ELF-1 (cell line): ENCODE measurements at places on chromosomes 16 and 17.
A peak's percentile ranks its signal among the peaks of the same experiment; 100 is the strongest.

- DNase-seq: peak; percentile 85
Measured at GRCh38 chr17:53607475-53607874, 215.3 kb upstream of the KIF2B start.

GRCh38 chr16:14641926-14642325, 9.2 kb downstream of the BFAR start:
- DNase-seq: no peak

GRCh38 chr17:78237401-78238012, 6.1 kb downstream of the TMEM235 start:
- no peak for DNase-seq

DNA sequence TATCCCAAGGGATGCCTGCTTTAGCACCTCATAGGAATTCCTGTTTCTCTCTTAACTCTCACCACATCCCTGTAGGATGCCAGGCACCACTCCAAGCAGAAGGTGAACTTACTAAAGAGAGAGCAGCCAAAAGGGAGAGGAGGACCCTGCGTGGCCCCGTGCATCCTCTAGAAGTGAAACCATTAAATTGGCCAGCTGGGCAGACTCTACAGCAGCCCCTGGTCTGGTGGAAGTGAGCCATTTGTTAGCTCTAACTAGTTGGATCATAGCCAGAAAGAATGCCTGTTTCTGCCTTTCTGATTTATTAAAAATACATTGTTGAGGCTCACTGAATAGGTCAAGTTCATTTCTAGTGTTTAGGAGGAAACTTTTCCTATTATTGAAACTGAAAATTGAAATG, 22.3 kb downstream of the TMEM11 start:
- DNase-seq: no peak

DNA sequence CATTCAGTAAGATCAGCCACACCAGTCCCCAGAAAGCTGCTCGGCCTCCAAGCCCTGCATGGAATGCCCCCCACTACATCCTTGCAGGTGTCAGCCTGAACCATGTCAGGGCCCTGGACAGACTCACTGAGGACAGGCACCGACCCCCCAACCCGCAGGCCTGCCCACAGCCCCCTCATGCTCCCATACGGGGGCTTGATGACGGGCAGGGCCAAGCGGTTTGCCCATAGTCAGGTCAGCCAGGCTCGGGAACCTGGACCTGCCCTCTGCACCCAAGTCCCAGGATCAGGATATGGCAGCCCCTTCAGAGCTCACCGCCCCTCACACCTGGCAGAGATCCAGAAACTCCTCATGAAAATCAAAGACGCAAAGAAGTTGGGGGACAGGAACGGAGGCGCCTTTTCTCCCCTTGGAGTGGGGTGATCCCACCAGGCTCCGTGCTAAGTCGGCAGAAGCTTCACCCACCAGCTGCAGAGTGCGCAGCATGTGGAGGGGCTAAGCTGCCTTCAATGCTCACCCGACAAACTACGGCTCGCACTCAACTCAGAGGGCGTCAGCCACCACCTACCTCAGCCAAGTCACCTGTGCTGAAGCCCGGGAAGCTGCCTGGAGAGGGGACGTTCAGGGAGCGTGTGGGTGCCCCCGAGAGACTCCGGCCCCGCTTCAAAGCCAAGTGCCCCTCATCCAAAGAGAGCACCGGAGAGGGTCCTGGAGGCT, 26.5 kb downstream of the GNPTG start:
- peak; percentile 23 for DNase-seq

GRCh38 chr17:45451131-45451530, 18.5 kb upstream of the ARHGAP27 start:
- DNase-seq: no peak

- peak; percentile 74 for DNase-seq
Measured at GRCh38 chr16:28321700-28322411, 29.5 kb downstream of the SBK1 start.

DNA sequence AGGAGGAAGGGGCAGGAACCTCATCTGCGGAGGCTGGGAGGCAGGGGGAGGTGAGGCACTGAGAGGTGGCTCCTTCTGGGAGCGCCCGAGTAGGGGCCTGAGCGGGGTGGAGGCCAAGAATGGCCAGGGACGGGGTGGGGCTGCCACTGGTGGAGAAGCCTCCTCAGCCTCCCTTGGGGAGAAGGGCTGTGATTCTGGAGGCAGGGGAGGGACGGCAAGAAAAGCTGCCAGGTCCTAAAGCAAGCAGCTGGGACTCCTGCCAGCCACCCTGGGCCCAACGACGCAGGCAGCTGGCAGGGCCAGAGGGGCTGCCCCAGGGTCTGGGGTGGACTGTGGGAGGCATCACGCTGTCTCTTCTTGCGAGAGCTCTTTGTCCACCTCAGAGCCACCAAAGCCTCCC, 12.7 kb upstream of the MLKL start:
- DNase-seq: no peak

DNA sequence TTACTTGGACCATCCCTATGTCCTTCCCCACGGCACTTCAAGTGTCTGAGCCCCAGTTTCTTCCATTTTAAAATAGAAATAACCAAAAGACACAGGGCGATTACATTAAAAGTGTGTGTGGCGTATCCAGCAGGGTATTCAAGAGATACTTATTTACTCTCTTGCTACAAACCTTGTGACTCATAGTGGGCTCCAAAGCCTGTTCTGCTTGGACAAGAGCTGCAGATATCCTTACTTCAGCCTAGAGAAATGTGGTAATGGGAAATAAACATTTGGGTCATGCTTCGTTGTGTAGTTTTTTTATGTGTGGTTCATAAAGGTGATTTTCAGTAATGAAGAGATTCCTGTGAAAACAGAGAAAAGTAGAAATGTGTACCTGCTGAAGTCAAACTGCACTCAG, 288.9 kb upstream of the CDH11 start:
- DNase-seq: no peak

GRCh38 chr17:45195424-45195823, 26.3 kb upstream of the FMNL1 start:
- DNase-seq: no peak

- no peak for DNase-seq
Measured at GRCh38 chr17:16585796-16586195, 16.8 kb upstream of the ZNF287 start.

- no peak for DNase-seq
Measured at GRCh38 chr17:15086776-15087295, 178.3 kb downstream of the PMP22 start.

DNA sequence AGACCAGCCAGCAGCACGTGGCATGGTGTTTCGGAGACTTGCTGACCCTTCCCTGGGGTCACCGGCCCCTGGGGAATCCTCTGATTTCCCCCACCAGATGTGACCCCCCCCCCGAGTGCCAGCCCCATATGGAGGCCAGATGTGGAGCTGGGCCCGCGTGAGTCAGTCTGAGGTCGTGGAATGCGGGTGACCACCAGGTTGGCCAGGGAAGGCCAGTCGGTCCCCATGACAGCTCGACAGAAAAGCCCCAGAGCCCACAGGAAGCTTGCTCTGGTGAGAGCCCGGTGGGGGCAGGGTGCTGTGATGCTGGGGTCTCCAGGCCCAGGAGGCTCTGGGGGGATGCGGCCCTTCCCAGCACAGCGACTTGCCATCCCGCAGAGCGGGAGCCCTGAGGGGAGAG, 209.0 kb downstream of the NTN1 start:
- no peak for DNase-seq

DNA sequence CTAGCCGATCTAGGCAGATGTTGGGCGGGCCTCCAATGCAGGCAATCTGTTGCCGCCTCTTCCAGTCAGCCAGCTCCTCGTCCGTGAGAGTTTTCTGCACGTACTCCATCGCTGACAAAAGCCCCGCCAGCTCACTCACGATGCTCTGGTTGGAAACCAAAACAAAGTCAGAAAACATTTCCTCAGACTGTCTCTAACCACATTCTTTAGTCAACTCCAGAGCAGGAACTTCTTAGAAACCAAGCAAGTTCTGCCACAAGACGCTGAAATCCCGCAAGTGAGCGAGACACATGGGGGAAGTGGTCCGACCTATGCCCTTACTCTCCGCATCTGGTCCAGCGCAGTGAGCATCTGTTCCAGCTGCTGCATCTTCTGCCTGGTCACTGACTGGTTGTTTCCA, 49.1 kb downstream of the STAT5A start:
- no peak for DNase-seq

GRCh38 chr16:77234611-77235010, 35.4 kb downstream of the SYCE1L start:
- DNase-seq: peak; percentile 33

- peak; percentile 55 for DNase-seq
Measured at GRCh38 chr16:15650698-15651171, 690 bp downstream of the NDE1 start.

GRCh38 chr17:63774969-63775265, 947 bp downstream of the DDX42 start:
- peak; percentile 20 for DNase-seq

- no peak for DNase-seq
Measured at GRCh38 chr17:7850701-7851437, 4.0 kb upstream of the TMEM88 start.

GRCh38 chr17:41345992-41346391, 4.6 kb downstream of the KRT33A start:
- no peak for DNase-seq

DNA sequence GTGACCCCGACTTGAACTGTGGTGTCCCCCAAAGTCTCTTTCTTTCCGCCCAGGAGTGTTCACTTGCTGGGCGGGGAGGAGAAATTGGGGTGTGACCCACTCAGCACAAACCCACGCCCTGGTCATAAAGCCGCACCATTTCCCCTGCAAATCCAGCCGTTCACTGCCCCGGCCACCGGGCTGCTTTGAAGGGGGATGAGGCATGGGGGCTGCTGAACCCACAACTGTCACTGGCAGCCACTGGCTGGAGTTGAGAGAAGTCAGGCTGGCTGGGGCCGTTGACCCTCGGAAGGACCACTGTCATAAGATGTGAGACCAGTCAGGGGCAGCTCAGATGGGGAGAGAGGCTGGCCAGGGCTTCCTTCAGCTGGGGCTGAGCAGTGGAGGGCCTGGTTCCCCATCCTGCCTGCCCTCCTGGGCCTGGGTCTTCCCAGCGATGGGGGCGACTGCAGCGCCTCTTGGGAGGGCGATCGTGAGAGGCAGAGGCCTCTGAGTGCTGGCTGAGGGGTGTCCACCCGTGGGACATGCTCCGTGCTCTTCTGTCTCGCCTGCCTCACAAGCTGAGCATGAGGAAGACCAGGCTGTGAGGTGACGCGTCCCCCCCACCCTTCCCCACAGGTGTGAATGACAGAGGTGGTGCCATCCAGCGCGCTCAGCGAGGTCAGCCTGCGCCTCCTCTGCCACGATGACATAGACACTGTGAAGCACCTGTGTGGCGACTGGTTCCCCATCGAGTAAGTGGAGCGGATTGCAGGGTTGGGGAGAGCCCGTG, 19.5 kb downstream of the C16orf90 start:
- DNase-seq: no peak

DNA sequence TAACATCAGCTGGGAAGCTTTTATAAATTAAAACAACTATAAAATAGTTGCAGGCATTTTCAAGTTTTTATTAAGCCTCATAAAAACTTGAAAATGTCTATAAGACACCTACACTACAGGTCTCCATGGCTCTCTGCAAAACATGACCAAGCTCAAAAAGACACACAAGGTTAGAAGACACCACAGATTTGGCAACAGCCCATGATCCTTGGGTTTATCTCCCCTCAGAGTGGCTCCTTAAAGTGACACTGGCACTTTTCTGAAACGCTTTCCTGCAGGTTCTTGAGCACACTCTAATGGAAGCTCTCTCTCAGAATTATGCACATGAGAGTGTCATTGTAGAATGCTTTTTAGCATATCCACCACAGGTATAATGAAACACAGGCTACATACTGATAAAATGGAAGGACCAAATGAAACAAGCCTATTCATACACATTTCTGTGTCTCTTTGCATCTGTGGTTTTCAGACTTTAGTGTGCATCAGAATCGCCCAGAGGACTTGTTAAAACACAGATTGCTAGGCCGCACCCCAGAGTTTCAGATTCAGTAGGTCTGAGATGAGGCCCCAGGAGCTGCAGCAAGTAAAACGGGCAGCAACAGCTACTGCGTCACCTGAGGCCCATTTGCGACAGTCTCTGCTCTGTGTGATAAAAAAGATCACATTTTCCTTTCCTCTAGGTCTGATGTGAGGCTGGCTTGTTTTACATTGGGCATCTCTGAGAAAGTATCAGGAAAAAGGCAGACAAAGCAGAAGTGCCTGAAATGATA, 75.0 kb upstream of the WSB1 start:
- DNase-seq: no peak

- DNase-seq: peak; percentile 30
Measured at GRCh38 chr16:27972500-27972899, 91.0 kb downstream of the GSG1L start.

- no peak for DNase-seq
Measured at GRCh38 chr16:1320097-1320496, 10.7 kb downstream of the UBE2I start.

- no peak for DNase-seq
Measured at GRCh38 chr17:5921512-5922282, 148.5 kb upstream of the WSCD1 start.

DNA sequence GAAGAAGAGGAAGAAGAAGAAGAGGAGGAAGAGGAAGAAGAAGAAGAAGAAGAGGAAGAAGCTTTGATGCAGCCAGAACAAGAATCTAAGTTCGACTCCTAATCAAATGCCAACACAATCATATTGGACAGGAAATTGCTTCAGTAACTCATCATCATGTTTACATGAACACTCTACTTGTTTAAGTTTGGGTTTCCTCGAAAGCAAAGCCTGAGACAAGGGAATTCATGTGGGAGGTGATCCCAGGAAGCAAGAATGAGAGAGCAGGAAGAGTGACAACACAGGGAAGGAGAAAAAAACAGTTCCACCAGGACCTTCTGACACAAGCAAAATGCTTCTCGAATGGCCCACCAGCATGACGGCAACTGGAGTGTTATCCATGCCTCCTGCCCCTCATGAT, 279.0 kb downstream of the PMP22 start:
- no peak for DNase-seq

- no peak for DNase-seq
Measured at GRCh38 chr17:82242698-82242976, 13.8 kb downstream of the SLC16A3 start.
